ENCODE measurements at places on chromosomes 4 and X.

GRCh38 chr4:99860521-99860920, 33.7 kb downstream of the LAMTOR3 start:
- no peak for DNase-seq

DNA sequence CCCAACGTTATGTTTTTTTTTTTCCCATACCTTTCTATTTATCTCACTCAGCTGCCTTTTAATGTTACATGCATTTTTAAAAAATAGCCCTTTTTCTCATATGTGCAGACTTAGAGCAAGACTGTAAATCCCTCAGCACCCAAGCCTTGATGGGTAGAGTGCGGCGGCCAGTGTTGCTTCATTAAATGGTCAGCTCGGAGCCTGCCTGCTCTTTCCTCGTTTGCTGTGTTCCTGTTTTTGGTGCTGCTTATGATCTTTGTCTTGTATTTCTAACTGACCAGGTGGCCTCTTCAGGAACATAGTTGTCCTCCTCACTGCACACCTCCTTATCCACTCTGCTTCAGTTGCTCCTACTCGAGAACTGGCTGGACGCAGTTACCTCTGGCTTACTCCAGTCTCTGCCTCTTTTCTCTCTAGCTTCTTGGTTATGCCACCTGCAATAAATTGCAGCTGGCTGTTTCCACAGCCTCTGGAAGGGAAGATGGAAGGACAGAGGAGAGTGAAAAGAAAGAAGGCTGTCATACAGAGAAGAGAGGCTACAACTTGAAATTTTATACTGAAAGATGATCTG, 10.7 kb downstream of the RBPJ start:
- DNase-seq: no peak

DNA sequence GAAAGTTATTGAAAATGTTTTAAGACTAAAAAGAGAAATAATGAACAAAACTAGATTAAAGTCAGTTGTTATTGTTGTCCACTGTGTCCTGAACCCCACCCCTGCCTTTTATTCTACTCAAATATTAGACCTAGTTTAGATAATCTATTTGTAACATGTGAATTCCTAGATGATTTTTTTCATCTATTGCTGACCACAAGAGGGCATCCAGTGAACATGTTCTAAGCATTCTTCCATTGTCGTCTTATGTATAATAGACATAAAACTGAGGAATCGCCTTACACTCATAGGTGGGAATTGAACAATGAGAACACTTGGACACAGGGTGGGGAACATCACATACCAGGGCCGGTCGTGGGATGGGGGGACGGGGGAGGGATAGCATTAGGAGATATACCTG, 36.4 kb upstream of the HPRT1 start:
- peak; percentile 44 for DNase-seq

DNA sequence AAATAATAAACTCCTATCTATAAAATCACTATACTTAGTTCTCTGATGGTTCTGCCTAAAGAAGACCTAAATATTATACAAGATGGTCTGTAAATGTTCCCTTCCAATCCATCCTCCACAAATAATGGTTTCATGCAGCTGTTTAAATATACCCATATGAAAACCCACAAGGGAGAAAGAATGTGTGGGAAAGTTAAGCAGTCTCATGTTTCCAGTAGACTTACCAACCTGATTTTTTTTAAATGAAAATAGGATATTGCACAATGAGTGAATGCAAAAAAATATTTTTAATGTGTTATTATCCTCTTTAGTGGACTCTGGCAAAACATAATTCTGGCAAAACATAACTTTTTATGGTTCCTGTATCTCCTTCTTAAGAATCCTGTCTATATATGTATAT, 23.3 kb downstream of the CAMK2D start:
- DNase-seq: peak; percentile 18

- DNase-seq: peak; percentile 40
Measured at GRCh38 chr4:184648313-184649025, 778 bp downstream of the CASP3 start.
